ENCODE measurements at places on chromosomes 7 and 10.

GRCh38 chr10:13734151-13734550 lies 147.4 kb downstream of the PRPF18 start:
- no peak for DNase-seq

- no peak for DNase-seq
Measured at GRCh38 chr10:77537720-77538373, 99.8 kb downstream of the KCNMA1 start.

GRCh38 chr7:128811631-128812430 lies 18.4 kb upstream of the FLNC start:
- no peak for DNase-seq

GRCh38 chr7:155948845-155949244 lies 136.6 kb upstream of the SHH start:
- no peak for DNase-seq

DNA sequence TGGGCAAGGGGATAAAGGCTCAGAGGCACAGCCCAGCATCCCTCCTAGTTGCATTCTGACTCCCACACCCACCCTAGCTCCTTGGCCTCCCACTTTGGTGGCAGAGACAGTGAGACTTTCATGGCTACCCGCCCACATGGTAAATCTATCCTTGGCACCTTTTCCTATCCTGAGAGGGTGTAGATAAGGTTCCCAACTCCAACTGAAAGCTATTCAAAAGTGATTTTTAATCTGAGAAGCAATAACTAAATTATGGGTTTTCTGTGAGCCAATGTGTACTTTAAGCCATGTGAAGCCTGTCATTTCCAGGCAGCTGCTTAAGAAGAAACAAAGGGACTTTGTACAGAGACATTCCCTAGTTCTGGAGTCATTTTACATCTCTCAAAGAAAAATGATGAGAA lies 9.1 kb downstream of the LAMB1 start:
- DNase-seq = no peak

GRCh38 chr7:73623798-73624668 lies at the start of gene MLXIPL:
Gene MLXIPL, minus strand, starts transcription at chr7:73624522. Its CDS starts 30 bp downstream, at chr7:73624492.
- peak; percentile 94 for DNase-seq

- peak; percentile 32 for DNase-seq
Measured at GRCh38 chr10:80552151-80552646, 14.5 kb downstream of the SH2D4B start.

- DNase-seq = no peak
Measured at GRCh38 chr7:81233208-81233940, 314.5 kb upstream of the SEMA3C start.
